ENCODE measurements at places on chromosomes 16 and 17.

- no peak for DNase-seq
These were observed 233.7 kb upstream of the SDK2 start for GRCh38 chr17:73877962-73878361.

DNA sequence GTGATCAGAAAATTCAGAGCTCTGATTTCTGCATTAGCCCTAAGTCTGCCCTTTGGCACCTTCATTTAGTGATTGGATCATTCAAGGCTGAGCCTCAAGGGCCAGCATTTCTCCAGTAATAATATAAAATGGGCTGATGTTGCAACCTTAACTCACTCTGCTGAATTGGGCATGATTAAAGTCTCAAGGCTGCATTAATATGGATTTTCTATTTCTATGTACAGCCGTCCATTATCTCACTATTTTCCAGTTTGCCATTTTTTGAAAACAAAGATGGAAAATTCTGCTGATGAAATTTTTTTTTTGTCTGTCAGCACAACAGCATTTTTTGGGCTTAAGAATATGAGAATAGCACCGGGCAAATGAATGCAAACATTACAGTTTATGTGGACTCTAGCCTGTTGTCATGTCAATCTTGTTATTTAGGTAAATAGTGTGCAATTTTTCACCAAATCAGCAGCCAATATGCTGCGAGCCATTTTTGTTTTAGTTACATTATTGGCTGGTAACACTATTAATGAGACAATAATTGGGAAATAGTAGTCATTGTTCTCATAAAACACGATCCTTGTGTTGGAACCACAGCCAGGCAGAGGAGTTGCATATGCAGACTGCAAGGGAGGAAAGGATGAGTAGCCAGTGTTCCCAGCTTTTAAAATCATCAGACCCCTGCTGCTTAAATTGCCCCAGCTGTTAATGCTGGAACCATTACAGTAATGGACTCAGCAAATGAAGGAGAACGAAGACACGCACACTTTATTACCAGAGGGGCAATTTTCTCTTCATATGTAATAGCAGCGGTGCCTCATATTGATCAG is 10.5 kb downstream of the FTO start:
- DNase-seq = no peak

- DNase-seq = no peak
These were observed 1.8 kb downstream of the SRCIN1 start for GRCh38 chr17:38603786-38604478.

- DNase-seq = no peak
These were observed 24.1 kb upstream of the RPL13 start for GRCh38 chr16:89536371-89536770.

- DNase-seq = no peak
These were observed 16.8 kb upstream of the PLLP start for GRCh38 chr16:57301126-57301817.

- no peak for DNase-seq
These were observed 208.3 kb upstream of the WSCD1 start for GRCh38 chr17:5861854-5862253.

- no peak for DNase-seq
These were observed 6.4 kb upstream of the SLC38A10 start for GRCh38 chr17:81301195-81302144.

DNA sequence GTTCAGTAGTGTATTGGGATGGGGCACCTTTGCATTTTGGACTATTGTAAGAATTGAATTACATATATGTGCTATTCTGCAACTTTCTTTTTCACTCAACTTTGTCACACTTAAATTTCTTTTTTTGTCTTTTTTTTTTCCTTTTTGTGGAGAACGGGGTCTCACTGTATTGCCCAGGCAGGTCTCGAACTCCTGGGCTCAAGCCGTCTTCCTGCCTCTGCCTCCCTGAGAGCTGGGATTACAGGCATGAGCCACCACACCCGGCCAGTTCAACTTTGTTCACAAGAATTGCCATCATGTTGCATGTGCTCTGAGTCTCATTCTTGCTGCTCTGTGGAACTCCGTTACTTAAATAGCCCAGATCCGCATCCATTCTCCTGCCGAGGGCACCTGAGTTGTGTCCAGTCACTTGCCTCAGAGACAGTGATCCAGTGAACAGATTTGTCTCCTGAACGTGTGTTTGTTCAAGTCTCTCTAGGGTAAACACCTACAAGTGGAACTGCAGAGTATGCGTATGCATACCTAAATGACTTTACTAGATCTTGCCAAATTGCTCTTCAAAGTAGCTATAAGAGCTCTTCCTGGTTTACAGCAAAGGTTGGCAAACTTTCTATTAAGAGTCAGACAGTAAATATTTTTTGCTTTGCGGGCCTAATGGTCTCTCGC is 3.4 kb upstream of the SLC38A10 start:
- DNase-seq = no peak

GRCh38 chr17:33091271-33091670 is 99.6 kb downstream of the SPACA3 start:
- no peak for DNase-seq

- no peak for DNase-seq
These were observed 34.2 kb downstream of the CPPED1 start for GRCh38 chr16:12769525-12769924.

DNA sequence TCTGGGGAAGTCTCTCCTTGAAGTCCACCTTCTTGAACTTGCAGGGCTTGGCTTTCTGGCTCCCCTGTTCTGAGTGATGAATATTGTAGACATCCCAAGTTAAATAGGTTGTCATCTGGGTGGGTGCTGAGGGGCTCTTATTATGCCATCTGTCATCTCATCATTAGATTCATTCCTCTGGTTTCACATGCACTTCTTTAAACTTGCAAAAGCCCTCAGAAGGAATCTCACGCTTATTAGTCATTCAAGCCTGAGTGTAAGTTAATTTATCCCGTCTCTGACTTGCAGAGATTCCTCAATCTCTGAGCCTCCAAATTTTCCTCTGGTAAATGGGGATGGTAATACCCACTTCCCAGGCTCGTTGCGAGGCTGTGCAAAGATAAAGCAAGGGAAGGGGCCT is 5.7 kb downstream of the MGAT5B start:
- no peak for DNase-seq

DNA sequence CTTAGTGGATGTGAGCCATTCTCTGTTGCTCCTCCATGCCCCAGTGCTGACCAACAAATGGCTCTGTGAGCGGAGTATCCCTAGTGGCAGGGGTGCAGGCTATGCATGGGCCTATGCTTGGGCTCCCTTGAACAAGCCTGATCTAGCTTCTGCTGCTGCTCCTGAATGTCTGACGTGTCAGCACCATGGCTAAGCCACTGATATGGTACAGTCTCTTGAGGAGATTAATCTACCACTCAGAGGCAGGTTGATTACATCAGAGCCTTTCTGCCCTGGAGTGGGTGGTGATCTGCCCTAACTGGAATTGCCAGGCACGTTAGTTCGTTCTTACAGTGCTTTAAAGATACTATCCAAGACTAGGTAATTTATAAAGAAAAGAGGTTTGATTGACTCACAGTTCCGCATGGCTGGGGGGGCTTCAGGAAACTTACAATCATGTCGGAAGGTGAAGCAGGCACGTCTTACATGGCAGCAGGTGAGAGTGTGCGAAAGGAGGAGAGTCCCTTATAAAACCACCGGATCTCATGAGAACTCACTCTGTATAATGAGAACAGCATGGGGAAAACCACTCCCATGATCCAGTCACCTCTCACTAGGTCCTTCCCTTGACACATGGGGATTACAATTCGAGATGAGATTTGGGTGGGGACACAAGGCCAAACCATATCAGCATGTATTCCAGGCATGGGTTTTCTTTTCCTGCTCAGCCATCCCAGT is 41.5 kb upstream of the B4GALNT2 start:
- DNase-seq = no peak

- DNase-seq = no peak
These were observed 30.5 kb downstream of the TANGO6 start for GRCh38 chr16:68873635-68874471.

DNA sequence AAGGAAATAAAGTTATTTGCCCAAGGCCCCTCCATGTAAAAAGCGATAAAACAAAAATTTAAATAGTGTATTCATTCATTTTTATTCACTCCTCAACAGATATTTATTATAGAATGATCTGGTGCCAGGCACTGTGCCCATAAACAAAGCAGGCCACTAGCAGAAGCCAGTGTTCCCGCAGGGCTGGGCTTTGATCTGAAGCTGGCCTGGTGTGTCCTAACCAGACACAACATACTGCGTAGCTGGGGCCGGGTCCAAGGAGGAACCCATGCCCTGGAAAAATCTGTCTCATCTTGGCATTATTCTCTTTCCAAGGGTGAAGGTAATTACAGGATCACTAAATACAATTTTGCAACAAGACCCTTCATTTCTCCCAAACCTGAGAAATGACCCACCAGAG is 537.4 kb upstream of the CDH5 start:
- no peak for DNase-seq

DNA sequence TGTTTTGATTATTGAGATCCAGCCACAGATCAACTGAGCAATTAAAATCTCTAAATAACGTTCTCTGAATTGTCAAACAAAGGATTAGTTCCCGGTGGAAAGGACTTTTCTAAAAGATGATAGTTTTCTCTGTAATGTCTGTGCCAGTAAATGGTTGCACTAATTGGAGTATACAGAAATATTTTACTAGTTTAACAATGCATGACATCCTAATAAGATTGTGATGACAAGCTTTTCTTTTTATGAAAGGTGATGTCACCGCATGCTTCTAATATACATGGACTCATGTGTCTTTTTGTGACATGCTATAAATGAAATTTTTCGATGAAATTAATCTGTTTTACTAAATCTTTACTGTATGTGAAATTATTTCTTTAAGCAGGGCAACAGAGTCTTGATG is 211.1 kb downstream of the IRX3 start:
- DNase-seq = no peak

DNA sequence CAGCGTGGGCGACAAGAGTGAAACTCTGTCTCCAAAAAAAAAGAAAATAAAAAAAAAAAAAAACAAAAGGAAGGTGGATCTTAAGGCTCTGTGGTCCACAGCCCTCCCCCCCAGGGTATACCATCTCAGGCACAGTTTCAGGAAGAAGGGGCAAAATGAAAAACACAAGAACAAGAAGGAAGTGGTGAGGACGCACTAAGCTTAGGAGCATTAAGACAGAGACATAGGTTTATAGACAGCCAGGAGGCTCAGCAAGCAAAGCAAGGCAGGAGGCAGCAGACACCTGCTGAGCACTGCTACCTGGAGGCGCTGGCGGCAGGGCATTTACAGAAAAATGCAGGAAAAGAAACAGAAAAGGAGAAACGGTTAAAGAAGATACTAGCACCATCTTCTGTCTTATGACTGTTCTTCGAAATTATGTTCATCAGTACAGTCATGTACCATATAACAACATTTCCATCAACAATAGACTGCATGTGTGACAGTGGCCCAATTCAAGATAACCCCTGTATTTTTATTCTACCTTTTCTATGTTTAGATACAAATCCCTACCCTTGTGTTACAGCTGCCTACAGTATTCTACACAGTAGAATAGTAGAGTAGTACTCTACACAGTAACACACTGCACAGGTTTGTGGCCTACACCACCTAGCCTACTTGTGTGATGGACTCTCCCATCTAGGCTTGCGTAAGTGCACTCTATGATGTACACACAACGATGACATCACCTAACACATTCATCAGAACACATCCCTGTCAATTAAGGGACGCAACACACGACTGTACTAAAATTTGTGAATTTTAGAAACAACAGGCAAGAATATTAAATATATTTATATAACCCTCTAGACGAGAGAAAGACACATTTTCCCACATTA is 62.5 kb downstream of the XPO6 start:
- no peak for DNase-seq

DNA sequence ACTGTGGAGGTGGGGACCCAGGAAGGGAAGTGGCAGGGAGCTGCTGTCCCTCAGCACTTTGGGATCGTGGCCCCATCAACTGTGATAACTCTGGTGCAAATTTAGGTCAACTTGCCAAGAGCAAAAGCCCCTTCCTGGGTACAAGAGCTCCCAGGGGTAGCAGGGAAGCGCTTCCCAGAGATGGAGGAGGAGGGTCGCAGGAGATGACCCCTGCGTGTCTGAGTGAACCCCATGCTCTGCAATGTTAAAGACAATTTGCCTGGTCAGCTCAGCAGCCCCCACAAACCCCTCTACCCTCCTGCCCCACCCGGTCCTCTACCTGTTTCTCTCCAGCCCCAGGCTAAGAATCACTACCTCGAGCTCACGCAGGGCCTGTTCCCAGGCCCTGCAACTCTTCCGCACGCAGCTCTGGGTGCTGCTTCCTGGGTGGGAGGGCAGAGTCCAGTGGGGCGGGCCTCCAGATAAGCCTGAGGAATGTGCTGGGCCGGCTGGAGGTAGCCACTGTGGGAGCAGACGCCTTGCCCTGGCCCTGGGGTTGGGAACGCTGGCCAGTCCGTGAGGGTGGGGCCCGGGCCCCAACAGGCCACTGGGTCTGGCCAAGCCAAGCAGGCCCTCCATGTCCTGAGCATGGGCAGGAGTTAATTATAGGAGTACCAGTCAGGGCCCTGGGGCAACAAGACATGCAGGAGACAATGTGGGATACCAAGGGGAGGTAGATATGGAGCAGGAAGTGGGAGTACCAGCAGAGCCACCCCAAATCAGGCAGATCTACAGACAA is 6.1 kb downstream of the DOK4 start:
- no peak for DNase-seq

DNA sequence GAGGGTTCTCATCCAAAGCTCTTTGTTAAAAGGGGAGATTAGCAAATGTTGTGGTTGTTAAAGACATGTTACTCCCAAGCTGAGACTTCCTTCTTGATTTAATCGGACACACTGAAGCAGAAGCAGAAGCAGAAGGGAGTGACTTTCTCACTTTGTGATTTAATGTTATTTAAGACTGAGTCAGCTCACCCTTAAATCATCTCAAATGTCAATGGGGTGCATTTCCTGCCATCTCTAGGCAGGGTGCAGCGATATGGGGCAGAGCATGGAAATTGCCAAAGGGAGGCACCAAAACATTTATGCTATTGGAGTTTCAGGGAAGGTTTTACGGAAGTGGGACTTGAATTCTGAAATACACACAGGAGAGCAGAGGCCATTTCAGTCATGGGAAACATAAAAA is 283.6 kb downstream of the ABCC12 start:
- DNase-seq = no peak

DNA sequence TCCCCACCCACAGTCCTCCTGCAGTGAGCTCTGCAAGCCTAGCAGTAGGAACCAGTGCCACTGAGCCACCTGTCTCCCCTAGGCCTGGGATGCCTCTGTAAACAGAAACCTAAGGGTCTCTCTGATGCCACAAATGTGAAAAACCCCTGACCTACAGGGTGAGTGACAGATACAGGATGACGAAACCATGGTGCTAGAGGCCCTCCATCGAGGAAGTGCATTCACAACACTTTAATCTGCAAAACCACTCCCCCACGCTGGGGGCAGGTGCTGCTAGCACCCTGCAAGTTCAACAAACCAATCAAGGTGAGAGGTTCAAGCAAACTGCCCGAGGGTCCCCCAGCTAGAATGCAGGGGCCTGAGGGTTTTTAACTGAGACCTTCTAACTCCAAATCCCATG is 59.5 kb downstream of the CDYL2 start:
- no peak for DNase-seq

- no peak for DNase-seq
These were observed 11.1 kb downstream of the PIMREG start for GRCh38 chr17:6455321-6455705.

- no peak for DNase-seq
These were observed 10.7 kb downstream of the DRC3 start for GRCh38 chr17:17983376-17983775.

- DNase-seq = no peak
These were observed 131.5 kb downstream of the SHISA9 start for GRCh38 chr16:13032911-13033310.
